ENCODE measurements at places on chromosomes 13 and 19.
A peak's percentile ranks its signal among the peaks of the same experiment; 100 is the strongest.

- DNase-seq, result no peak
Measured at GRCh38 chr13:73198991-73199411, 140.2 kb downstream of the KLF5 start.

DNA sequence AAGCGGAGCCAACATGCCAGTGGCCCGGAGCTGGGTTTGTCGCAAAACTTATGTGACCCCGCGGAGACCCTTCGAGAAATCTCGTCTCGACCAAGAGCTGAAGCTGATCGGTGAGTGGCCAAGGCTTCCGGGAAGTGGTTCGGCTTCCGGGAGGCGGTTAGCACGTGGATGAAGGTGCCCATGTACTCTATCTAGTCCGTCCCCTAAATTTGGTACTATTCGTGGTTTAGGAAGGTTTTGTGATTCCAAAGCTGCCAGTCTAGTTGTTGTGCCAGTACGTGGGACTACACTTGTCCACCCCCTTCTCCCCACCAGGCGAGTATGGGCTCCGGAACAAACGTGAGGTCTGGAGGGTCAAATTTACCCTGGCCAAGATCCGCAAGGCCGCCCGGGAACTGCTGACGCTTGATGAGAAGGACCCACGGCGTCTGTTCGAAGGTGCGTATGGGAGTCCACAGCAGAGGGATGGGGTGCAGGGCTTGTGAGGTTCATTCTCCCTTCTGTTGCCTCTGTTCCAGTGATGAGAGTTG lies 579 bp downstream of the RPS9 start:
- DNase-seq, result no peak

DNA sequence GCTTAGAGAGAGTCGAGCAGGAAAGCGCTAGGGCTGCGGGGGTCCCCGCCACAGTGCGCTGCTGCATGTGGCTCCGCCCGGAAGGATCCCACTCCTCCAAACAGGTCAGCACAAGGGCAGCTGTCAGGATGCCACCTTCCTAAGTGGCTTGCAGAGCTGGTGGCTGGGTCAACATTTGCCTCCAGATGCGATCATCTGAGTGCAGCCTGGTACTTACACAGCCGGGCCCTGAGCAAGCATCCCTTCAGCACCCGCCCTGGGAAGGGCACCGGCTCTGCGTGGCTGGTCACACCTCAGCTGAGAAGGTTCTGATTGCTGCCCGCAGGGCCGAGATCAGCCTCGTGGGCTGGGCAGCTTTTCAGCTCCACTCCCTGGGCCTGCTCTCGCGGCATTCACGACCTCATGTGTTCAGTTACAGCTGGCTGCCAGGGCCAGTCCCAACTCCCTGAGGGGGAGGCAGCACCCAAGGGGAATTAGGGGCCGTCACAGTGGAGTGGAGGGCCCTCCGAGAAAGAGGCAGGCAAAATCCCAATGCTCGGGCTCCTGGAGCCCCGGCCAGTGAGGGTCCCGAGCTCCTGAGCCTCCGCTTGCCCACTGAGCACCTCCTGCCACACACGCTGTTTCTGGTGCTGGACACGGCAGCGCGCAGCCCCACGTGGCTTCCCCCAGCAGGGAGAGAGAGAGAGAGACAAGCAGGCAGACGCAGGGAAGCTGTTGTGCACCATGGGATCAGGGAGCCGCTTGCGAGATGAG lies 26.8 kb downstream of the AP1M1 start:
- DNase-seq, result no peak

DNA sequence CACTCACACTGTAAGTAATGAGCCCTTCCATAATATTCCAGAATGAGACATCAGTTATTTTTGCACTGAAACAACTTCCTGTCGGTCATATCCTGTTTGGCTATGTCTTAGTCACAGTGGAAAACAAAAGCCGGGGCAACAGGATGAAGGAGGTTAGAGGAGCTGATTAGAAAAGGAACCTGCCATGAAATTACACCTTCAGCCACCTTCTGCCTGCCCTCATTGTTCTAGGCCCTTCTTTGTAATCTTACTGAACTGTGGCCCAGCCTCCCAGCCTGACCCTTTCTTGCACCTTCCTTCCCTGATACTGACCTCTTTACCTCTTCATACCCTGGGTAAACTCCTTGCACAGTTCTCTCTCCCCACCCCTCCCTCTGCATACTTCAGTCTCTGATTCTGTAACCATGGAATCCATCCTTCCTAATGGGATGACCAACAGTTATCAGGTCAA lies 67.3 kb downstream of the DOCK9 start:
- no peak for DNase-seq

GRCh38 chr19:1516395-1516753 lies 3.6 kb upstream of the ADAMTSL5 start:
- no peak for DNase-seq

- no peak for DNase-seq
Measured at GRCh38 chr13:30192320-30193093, 114.8 kb downstream of the KATNAL1 start.

- DNase-seq, result no peak
Measured at GRCh38 chr13:45713106-45713690, 11.1 kb downstream of the CBY2 start.

DNA sequence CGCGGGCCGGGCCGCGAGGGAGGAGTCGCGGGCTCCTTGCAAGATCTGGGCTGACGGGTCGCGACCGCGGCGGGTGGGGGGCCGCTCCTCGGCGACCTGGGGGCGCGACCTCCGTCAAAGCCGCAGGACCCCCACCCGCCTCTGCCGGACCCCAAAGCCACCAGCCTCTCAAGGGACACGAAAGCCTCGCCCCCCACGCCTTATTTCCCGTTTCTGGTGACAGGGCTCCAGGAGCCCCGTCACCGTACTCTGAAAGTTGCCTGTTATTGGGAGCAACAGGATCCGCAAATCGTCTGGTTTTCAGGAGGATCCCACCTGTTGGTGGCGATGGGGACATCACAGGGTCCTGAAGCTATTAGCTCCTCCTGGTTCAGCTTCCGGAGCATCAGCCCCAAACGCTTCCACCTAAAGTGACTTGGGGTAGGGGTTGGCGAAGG lies 530 bp downstream of the MAU2 start:
- DNase-seq, result no peak

GRCh38 chr19:29793116-29793727 lies 18.6 kb upstream of the CCNE1 start:
- DNase-seq, result no peak

DNA sequence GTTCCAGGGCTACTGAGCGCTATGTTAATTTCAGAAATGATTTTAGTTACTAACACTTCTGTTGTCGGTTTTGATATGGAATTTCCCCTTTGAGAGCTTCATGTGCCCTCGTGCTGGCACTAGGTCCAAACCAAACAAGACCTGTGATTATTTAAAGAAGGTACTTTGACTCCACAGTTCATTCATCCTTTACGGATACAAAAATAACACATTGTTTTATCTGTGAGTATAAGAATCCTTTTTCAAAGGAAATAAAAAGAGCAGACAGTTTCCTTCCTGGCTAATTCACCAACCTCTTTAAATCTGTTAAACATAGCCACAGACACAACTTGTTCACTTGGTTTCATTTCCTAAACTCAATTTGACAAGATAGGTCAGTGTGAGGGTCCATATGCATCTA lies 141.2 kb downstream of the FLT1 start:
- no peak for DNase-seq

- no peak for DNase-seq
Measured at GRCh38 chr13:34347784-34348573, 530.0 kb downstream of the RFC3 start.

DNA sequence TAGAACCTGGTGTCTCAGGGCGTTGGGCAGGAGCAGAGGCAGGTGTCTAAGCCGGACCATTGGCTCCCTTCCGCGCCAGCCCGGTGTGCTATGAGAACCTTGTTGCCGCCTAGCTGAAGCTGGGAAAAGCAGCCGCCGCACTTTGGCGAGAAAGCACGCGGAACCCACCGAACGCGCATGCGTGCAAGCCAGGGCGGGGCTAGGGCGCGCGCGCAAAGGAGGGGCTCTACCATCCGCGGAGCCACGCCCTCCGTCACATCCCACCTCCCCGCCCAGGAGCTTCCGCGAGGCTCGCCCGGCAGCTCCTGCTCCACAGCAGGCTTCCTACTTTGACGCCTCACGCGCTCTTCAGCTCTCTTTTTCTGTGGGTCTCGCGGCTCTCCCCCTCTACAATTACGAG lies 51.3 kb downstream of the WDR87 start:
- peak; percentile 2 for DNase-seq

DNA sequence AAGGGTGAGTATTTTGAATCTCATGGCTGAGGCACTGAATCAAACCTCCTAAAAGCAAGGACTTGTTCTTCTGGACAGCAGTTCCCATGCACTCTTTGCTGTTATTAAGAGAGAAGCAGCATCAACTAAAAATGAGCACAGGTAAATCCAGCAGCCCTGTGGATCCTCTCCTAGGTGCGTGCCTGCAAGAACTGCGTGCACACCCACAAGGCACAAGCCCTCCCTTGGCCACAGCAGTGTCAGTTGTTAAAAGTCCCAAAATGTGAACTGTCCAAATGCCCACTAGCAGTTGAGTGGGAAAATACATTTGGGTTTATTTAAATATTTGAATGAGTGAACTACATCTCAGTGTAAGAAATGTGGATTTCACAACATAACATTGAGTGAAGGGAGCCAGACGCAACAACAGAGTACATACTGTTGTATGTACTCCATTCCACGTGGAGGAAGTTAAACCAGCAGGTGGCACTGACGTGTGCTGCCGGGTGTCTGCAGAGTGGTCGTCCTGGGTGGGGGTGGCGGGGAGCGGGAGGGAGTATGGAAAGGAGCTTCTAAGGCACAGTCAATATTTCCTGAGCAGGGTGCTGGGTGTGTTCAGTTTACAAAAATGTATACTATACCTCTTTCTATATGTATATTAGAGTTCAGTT lies 266.4 kb downstream of the NALCN start:
- no peak for DNase-seq

DNA sequence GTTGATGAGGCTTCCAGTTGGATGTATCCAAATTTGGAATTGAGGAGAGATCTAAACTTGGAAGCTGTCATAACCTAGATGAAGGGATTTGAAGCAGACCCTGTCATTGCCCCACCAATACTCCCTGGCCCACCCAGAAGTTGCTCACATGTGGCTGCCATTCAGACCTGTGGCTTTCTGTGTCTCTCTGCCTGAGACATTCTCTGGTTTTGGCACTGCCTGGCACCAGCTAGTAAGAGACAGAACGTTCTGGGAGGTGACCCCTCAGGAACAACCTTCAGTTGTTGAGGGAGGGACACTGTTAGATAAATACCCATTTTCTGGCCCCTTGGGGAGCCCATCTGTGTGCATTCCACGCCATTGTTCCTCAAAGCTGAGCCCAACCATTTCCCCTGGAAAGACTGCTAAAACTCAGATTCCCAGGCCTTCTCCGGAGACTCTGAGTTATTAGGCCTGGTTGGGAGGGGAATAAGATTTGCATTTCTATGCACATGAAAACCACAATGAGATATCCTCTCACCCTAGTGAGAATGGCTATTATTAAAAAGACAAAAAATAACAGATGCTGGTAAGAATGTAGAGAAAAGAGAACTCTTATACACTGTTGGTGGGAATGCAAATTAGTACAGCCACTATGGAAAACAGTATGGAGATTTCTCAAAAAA lies 290.4 kb downstream of the TSHZ3 start:
- DNase-seq, result no peak

GRCh38 chr19:50792272-50793250 lies 2.3 kb downstream of the ACP4 start:
- no peak for DNase-seq

DNA sequence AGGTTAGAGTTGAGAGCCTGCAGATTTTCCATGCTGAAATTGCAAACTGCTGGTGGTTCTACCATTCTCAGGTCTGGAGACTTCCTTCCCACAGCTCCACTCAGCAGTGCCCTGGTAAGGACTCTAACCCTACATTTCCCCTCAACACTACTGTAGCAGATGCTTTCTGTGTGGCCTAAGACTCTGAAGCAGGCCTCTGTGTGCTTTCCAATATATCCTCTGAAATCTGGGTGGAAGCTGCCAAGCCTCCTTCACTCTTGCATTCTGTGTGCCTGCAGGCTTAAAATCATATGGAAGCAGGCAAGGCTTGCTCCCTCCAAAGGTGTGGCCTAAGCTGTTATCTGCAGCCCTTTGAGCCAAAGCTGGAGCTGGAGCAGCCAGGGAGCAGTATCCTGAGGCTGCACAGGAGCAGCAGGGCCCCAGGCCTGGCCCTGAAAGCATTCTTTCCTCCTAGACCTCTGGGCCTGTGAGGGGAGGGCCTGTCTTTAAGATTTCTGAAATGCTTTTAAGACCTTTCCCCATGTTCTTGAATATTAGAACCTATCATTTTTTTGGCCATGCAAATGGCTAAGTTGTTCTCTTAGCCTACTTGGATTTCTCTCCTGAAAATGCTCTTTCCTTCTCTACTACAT lies 134.1 kb upstream of the TSHZ3 start:
- no peak for DNase-seq

GRCh38 chr19:15715642-15716041 lies 12.2 kb upstream of the OR10H2 start:
- no peak for DNase-seq

DNA sequence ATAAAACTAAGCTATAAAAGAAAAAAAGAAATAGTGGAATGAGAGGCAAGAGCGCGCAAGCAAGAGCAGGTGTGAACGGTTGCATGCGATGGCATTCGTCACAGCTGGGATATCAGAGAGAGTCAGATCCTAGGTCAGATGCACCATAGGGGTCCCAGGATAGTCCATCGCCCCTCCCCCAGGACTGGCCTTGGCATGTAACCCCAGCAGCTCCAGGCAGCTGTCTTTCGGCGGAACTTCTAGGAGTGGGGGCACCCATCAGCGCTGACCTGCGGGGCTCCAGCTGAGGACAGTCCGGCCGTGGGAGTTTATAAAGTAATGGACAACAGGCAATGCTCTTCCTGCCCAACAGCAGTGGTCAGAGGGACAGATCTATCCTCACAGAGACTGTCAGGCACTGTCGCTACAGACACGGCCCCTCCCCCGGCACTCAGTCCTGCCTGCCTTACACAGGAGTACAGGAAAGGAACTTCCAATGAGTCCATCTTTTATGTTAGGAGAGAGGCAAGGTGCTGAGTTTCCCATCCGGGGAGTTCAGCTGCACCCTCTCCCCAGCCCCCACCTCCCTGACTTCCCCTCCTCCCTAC lies 1.4 kb downstream of the SIAH3 start:
- DNase-seq, result no peak

- DNase-seq, result no peak
Measured at GRCh38 chr19:11165486-11166030, 10.0 kb upstream of the SPC24 start.

DNA sequence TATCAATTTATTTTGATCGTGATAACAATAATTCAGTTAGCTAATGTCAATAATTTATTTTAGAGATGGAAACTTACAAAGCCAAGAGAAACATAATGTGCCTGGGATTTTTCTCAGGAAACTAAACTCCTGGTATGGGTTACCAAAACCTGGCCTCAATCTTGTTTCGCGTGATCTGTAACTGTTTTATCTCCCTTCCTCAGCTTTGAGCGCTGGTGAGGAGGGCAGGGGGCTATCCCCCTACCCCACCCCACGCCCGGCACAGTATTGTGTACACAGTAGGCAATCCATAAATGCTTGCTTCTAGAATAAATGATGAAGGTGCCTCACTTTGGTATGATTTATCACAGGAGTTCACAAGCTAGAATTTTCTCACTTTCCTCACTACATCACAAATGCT lies 7.7 kb upstream of the DOCK9 start:
- no peak for DNase-seq

GRCh38 chr13:40895227-40896184 lies 106.1 kb downstream of the SLC25A15 start:
- no peak for DNase-seq

All from stimulated activated CD4-positive, alpha-beta T cell treated with anti-CD3 and anti-CD28 coated beads, Interleukin-4, amount 100 ng/mL, for 4 hours (primary cell).